ENCODE measurements at places on chromosomes 1 and 21.
A peak's percentile ranks its signal among the peaks of the same experiment; 100 is the strongest.

- DNase-seq: no peak
Observed at GRCh38 chr1:109803901-109804331, 40.2 kb upstream of the EPS8L3 start.

- DNase-seq: no peak
Observed at GRCh38 chr1:15370781-15371520, 38.7 kb upstream of the EFHD2 start.

DNA sequence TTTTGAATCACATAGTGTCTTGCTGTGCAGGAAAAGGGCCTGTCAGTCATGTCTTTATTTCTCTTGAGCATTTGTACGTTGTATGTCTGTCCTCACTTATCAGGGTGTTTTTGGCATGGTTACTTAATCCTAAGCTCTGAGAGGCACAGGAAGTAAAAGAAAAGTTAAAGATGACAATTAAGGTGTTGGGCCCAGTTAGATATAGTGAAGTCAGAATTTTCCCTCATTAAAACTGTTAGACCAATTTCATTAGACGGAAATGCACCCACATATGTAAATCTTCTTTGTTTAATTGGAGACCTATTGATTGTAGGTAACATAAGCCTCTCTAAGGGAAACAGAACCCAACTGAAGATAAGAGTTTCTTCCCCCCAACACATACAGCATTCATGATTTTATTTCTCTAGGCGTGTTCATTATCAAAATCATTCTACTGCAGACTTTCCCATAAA lies 21.9 kb downstream of the NFIA start:
- no peak for DNase-seq

GRCh38 chr1:18237371-18237770 lies 129.8 kb downstream of the IGSF21 start:
- DNase-seq: no peak

GRCh38 chr1:32447469-32448185 lies 17.2 kb upstream of the ZBTB8B start:
- no peak for DNase-seq

- no peak for DNase-seq
Observed at GRCh38 chr1:40876891-40877290, 14.7 kb upstream of the CITED4 start.

- no peak for DNase-seq
Observed at GRCh38 chr1:170145770-170146676, at the start of gene NTMT2. TSS of gene NTMT2 (plus strand) at chr1:170145959. CDS start at chr1:170146108, 149 bp downstream.

- no peak for DNase-seq
Observed at GRCh38 chr1:61109910-61110309, 27.5 kb downstream of the NFIA start.

DNA sequence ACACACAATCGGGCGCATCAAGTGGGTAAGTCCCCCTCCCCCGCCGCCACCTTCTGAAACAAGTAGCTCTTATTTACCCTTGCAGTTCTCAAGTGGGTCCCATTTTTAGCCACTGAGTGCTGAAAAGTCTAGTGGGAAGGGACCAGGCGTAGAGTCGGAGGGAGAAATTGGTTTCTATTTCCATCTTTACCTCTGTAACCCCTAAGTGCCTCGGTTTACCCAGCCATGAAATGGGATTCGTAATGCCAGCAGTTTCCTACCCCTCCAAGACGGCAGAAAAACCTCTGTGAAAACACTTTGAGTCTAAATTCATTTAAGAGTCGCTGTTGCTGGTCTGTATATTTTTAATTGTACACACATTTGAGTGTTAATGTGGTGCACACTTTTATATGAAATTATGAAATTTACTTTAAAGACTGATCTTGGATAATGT lies 928 bp downstream of the TLCD4 start:
- DNase-seq: peak; percentile 31

GRCh38 chr1:233368789-233369130 lies 41.2 kb downstream of the MAP3K21 start:
- DNase-seq: no peak

GRCh38 chr1:11741919-11742558 lies 6.1 kb downstream of the AGTRAP start:
- no peak for DNase-seq

GRCh38 chr1:147611021-147611426 lies 59.3 kb downstream of the ACP6 start:
- no peak for DNase-seq

DNA sequence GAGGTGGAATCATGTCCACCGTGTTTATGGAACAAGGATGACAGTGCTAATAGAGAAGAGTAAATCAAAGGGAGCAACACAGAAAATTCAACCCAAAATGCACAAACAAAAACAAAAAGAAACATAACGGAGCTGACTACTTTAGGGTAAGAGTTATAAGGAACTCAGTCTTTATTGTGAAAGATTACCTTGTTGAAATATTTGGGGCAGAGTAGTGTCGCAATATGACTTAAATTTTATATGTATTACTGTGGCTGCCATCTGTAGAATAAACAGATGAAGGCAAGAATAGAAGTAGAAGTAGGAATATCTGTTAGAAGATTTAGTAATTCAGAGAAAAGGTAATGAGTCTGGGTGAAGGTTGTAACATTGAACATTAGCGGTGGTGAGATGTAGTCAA lies 913.9 kb downstream of the BRINP3 start:
- DNase-seq: no peak

DNA sequence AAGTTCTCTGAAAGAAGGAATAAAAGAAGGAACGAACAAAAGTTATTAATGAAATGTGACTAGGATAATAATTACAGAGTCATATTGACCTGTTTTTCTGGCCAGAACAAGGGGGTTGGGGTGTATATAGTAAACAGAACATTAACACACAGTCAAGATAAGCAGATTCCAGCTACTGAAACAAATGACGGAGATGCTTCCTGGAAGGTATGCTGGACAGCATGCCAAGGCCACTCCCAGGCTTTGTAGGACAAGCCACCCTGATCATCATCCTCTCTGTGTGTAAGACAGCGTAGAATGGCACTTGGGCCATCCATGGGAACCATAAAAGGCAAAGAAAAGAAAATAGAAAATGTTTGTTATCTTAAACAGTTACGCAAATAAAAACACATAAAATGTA lies 120.7 kb downstream of the TGFBR3 start:
- no peak for DNase-seq

GRCh38 chr1:102219463-102219862 lies 222.7 kb upstream of the OLFM3 start:
- no peak for DNase-seq

- no peak for DNase-seq
Observed at GRCh38 chr1:198678901-198679329, 40.1 kb downstream of the PTPRC start.

GRCh38 chr1:45409276-45409675 lies 69.0 kb upstream of the MUTYH start:
- no peak for DNase-seq

- no peak for DNase-seq
Observed at GRCh38 chr1:239058190-239058589, 328.2 kb upstream of the CHRM3 start.

DNA sequence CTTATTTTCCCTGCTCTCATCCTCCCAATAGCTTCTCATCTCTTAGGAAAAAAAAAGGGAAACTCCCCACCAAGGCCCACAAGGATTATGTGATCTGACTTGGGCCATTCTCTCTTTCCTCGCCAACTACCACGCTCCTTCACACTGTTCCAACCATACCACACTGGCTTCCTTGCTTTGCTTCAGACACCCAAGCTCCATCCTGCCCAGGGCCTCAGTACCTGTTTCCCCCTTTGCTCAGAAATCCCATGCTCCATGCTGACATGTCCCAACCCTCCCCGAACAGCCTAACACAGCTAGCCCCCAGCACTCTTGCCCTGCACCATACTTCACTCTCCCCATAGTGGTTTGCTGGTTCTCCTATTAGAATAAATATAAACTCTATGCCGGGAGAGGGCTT lies 39.2 kb downstream of the MAB21L3 start:
- no peak for DNase-seq

DNA sequence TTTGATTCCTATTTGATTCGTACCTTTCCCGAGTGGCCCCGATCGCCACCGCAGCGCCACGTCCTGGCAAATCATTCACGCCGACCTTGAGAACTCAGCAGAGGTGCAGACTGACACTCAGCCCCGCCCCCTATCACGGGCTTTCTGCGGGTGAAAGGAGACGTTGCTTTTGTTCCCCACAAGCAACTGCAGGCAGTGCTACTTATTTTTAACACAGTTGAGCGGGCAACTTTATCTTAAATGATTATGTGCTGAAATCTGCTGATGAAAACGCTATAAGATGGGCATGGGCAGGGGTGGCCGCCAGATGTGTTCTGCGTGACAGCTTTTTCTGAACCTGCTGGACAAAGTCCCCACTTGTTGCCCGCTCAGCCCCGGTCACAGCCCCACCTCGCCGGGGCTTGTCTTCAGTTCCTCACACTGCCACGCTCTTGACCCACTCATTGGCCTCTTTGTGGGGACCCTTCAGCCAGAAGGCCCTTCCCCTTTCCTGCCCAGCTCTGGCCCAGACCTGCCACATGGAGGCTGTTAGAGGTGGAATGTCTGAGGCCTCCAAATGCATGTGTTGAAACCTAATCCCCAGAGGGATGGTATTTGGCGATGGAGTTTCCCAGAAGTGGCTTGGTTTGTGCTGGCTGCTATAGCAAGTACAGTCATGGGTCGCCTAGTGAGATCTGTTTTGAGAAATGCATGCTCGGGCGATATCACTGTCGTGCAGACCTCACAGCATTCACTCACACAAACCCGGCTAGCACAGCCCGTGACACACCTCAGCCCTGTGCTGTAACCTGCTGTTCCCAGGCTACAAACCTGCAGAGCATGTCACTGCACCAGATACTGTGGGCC lies 15.7 kb upstream of the PDXK start:
- DNase-seq: no peak

- no peak for DNase-seq
Observed at GRCh38 chr1:180486092-180486491, 16.3 kb downstream of the ACBD6 start.

DNA sequence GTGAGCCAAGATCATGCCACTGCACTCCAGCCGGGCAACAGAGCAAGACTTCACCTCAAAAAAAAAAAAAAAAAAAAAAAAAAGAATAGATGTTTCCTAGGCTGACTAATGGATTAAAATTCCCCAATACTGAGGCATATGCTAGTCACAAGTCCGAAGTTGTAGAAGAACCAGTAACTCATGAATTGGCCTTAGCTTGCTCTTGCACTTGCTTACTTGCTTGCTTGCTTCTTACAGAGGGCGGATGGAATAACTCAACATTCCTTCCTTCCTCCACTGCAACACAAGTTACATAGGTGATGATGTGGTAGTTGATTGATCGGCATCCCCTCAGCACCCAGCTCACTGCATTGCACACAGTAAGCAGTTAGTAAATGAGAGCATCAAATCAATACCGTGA lies 2.8 kb upstream of the TARS2 start:
- peak; percentile 87 for DNase-seq

GRCh38 chr1:78650114-78650660 lies 556 bp downstream of the IFI44 start:
- no peak for DNase-seq

DNA sequence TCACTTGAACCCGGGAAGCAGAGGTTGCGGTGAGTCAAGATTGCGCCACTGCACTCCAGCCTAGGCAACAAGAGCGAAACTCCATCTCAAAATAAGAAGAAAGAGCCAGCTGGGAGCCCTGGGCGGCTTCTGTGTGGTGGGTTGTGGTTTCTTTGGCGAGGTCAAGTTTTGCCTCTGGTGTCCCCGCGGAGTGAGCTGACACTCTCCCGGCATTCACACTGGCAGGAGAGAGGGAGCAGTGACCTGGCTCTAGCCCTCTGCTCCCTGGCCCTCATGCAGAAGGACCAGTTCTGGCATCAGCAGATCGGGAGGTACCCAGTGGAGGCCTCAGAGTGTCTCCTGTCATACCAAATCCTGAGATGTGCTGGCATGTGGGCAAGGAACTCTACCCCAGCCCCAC lies 81.0 kb upstream of the VAMP3 start:
- no peak for DNase-seq
